ENCODE measurements at places on chromosomes 1 and 21.

DNA sequence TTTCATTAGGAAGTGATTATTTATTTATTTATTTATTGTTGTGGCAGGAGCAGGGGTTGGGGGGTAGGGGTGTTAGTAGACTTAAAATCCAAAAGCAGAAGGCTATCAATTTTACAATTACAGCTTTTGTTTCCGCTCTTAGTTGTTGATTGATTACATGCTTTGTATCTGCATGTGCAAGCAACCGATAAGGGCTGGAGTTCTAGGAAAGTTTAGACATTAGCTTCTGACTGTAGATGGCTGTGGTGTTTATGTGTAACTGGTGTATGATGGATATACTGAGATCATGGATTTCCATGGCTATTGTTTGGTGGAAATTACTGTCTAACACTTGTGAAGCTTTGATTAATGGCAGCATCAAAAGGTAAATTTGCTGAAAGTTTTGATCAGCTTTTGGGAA lies 2.8 kb downstream of the ST6GALNAC5 start:
- no peak for DNase-seq

DNA sequence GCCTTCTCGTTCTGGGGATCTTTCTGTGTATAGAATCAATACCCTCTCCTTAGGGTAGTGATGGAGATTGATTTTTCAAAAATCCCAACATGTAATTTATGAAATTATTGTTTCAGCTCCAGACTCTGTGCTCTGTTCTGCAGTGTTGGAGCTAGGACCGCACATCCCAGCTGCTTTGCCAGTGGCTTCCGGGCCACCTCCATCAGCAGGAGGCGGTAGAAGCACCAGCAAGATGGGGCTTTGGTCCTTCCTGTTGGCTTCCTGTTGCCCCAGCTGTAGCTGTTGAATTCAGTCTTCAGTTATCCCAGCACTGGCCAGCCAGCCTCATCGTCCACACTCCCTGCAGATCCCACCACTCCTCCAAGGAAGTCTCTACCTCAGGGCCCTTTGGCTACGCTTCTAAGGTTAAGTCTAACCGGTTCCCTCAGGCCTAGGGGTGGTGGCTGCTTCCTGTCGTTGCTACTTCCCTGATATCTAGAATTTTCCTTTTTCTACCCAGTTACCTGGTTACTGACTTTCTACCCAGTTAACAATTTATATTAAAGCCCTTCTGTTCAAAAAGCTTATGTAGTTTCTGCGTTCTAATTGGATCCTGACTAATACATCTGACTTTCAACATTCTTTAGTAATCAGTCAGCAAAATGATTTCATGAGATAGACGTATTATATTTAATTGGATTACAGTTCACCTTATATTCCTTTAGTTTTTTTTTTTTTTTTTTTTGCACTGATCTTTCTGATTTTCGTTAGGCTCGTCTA lies 24.6 kb downstream of the GALNT2 start:
- no peak for DNase-seq

- no peak for DNase-seq
Measured at GRCh38 chr1:117112047-117112717, 9.4 kb downstream of the TRIM45 start.

DNA sequence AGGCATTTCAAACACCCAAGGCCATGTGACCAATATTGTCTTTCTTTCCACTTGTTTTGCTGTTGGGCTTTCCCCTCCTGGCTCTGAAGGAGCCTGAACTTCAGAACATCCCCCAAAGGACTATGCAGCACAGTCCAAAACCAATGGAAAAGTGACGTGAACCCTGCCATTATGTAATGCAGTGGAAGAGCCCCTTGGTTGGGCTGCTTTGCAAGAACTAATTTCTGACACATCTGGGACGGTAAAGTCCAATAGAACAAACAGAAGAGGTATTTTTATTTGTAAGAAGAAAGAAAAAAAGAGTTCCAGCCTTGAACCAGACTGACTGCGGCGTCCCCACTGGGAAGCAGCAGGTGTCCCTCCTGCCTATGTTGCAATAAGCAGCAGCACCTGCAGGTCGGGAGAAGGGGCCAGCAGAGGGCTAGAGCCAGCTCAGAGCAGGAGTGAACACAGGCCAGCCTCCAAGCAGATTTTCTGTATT lies 116.7 kb downstream of the CDC7 start:
- no peak for DNase-seq

GRCh38 chr21:36183144-36183795 lies 26.6 kb downstream of the DOP1B start:
- no peak for DNase-seq

DNA sequence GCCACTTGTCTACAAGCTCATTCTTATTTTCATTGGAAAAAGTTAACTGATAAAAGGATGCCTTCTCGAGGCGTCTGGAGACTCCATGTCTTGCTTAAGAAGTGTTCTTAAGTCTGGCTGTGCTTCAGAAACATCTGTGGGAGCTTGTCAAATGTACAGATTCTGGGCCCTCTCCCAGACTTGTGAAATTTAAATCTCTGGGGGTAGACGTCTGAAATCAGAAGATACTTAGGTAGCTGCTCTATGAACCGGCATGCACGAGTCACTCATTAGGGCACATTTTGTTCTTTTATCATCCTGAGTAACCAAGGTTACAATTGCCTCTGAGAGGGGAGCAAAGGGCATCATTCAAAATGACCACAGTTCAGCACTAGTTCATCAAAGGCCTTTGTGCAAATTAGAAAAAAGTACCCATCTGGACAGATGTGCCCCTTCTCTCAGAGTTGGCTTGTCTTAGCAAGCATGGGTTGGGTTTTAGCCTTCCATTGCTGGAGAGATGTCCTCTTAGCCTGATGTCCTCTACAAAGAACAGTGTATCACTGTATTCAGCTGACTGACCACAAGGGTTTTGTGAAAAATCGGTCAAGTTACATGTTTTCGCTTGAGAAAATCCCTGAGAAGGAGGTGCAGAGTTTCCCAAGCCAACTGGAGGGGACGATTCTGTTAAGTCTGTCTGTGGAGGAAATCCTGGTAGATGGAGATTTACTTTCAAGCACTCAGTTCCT lies 156.9 kb downstream of the ASTN1 start:
- DNase-seq: no peak

- no peak for DNase-seq
Measured at GRCh38 chr1:191618181-191618580, 540.1 kb upstream of the RGS18 start.

DNA sequence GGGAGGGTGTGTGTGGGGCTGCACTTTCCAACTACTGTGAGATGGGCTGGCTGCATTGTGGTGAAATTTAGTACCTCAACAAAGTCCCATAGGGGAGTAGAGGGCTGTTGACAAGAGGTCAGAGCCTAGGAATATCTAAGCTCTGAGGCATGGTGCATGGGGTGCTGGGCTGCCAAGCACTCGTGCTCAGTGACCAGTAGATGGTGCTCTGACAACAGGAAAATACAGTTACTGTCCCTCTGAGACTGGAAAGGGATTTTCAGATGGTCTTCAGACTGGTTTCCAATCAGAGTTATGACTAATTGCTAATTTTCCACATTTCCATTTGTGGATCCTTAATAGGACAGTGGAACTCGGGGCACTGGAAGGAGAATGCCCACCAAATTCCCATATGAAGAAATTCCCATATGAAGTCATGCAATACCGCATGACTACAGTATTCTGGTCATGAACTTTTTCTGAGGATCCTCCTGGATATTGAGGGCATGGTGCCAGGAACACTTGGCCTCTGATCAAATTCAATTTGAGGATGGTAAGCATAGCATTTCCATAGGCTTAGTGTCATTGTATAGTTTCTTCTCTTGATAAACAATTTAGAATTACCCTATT lies 4.1 kb upstream of the CACNA1E start:
- no peak for DNase-seq

- no peak for DNase-seq
Measured at GRCh38 chr1:211517006-211517405, 25.0 kb upstream of the RD3 start.

DNA sequence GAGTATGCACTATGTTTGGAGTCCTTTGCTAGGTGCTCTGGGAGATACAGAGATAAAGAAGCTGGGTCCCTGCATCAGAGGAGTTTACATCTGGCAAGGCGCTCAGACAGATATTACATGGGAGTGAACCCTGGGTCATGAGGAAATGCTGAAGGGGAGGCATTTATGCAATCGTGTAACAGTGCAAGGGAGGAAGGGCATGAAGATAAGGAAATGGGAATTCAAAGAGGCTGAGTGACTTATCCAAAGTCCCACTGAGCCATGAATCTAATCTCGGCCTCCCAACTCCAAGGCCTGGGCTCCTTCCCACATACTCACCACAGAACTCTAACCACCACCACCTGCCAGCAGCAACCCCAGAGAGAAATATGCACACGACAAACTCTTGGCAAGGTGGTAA lies 51.6 kb downstream of the FAM163A start:
- no peak for DNase-seq

DNA sequence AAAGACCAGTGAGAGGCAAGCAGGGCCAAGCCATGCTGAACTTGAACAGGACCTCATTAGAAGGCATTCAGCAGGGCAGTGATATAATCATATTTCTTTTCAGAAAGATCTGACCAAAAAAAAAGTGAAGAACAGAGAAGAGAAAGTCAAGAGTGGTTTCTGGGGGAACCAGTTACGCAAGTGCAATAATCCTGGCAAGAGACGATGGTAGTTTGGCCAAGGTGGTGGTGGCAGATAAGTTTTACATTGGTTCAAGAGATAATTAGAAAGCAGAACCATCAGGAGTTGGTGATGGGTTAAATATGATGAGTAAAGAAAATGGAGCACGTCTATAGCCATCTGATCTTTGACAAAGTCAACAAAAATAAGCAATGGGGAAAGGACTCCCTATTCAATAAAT lies 54.3 kb downstream of the ZSWIM5 start:
- no peak for DNase-seq

DNA sequence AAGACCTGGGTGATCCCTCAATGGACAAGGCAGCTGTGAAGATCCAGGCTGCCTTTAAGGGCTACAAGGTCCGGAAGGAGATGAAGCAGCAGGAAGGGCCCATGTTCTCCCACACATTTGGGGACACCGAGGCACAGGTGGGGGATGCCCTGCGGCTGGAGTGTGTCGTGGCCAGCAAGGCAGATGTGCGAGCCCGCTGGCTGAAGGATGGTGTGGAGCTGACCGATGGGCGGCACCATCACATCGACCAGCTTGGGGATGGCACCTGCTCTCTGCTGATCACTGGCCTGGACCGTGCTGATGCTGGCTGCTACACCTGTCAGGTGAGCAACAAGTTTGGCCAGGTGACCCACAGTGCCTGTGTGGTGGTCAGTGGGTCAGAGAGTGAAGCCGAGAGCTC lies 85.2 kb downstream of the TRIM11 start:
- peak; percentile 42 for DNase-seq

- DNase-seq: no peak
Measured at GRCh38 chr1:117820694-117821381, 108.6 kb downstream of the GDAP2 start.

DNA sequence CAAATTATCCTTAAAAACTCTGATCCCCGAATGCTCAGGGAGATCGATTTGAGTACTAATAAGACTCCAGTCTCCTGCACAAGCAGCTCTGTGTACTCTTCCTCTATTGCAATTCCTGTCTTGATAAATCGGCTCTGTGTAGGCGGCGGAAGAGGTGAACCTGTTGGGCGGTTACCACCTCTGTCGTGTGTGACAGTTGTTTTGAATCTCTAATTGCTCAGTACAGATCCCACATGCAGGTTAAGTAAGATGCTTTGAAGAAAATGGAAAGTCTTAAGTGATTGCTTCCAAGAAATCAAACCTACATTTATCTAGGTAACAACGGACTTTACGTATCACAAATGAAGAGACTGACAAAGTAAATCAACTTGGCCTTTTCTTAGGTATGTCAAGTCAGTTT lies 35.5 kb downstream of the COA6 start:
- DNase-seq: no peak

GRCh38 chr1:118366286-118366685 lies 181.3 kb upstream of the SPAG17 start:
- DNase-seq: no peak

DNA sequence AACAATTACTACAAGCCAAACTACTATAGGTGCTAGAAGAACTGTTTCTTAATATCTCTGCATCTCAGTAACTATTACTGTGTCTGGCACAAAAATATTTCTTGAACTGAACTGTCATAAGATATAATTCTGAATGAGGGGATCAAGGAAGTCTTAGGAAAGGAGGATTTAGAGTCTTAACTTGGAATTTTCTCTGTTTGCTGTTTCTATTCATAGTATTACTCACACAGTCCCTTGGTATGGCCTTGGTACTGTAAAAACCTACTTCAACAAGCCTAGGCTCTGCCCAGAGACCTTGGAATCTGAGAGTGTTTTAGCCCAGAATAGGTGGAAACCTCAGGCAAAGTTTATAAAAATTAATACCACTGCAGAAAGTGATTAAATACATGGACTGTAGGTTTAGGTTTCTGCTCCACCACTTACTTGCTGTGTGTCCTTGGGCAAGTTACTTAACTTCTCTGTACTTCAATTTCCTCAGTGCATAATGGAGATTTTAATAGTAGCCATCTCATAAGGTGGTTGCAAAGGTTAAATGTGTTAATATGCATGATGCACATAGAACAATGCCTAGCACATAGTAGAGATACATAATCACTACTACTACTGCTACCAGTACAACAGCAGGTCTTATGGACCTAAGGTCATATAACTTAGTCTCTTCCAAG lies 87.4 kb upstream of the NFIA start:
- DNase-seq: no peak

GRCh38 chr1:243748706-243749283 lies 101.2 kb downstream of the AKT3 start:
- no peak for DNase-seq

GRCh38 chr1:59924653-59925052 lies 1.9 kb downstream of the CYP2J2 start:
- DNase-seq: no peak

DNA sequence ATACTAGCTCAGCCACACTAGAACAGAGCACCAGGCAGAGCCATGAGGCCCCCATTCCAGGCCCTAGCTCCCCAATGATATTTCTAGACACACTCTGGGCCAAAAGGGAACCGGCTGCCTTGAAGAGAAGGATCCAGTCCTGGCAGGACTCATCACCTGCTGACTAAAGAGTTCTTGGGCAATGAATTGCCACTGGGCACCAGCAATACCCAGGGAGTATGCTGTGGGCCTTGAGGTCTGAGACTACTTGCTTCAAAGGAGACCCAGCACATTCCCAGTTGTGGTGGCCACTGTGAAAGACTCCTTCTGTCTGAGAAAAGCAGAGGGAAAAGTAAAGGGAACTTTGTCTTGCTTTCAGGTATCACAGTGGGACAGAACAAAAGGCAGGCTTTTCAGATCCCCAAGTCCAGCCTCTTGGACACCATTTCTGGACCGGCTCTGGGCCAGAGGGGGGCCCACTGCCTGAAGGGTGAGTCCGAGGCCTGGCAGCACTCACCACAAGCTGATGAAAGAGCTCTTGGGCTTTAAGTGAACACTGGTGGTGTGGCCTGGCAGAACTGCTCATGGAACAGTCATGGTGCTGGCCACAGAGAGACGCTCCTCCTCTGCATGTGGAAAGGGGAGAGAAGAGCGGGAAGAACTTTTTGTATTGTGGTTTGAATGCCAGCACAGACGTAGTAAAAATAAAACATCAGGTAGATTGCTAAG lies 72.5 kb downstream of the CDC42BPA start:
- no peak for DNase-seq

- no peak for DNase-seq
Measured at GRCh38 chr21:34227386-34227852, 136.4 kb upstream of the KCNE2 start.

Measured in naive thymus-derived CD8-positive, alpha-beta T cell (primary cell).